Naive thymus-derived CD4-positive, alpha-beta T cell (primary cell): ENCODE measurements at places on chromosomes 4 and X.

DNA sequence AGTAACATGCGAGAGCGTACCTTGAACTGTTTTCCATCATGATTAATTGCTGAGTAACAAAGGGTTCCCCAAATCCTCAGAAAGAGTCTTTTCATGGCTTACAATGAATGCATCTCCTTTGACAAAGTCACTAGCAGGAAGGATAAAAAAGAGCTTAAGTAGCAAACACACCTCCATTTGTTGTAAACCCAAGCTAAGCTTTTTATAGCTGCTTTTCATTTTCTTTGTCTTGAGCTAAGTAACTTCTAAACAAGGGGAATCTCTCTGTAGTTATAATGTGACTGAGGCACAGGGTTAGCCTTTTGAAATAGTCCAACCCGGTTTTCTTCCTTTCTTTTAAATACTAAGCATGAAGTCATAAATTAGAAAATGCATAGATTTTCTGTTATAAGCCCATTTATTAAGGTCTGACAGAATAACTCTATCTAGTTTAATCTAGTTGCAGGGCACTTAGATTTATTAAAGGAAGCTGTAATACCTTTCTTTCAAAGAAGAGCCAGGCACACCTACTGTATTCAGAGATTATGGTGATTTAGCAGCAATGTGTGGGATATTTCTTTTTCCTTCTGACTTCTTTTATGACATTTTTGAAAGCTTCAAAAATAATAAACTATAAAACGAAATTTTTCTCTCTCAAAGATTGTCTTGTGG lies 226.9 kb upstream of the SMIM31 start:
- no peak for DNase-seq

GRCh38 chr4:139532947-139533346 lies 23.1 kb downstream of the SETD7 start:
- no peak for DNase-seq

DNA sequence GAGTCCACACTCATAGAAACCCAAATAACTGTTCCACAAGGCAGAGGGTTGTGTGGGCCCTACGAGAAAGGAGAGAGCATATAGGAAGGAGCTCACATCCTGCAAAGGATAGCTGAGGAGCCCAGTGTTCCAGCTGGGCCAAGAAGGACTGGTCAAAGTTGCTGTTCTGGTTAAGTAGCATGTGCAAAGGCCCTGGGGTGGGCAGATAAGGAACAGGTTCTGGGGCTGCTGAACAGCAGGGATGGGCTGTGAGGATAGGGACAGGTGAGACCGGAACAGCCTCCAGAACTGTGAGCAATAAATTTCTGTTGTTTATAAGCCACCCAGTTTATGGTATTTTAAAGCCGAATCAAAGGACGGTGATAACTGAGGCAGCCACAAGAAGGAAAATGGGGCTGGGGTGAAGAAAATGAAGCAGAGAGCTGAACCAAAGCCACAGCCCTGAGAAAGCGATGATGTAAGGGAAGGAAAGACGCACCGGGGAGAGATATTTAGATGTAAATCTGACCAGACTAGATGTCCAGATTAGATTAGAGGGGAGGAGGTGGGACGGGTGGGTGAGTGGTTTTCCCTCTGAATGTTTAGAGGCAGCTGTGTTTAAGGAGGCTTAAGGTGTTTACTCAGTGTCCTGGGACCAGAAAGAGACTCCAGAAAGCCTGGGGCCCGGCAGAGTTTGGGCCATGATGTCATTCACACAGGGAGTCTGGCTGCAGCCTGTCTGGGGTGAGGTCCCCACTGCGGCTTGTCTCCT lies 180.8 kb upstream of the BCOR start:
- DNase-seq: no peak

- no peak for DNase-seq
These were observed 17.2 kb upstream of the POLA1 start for GRCh38 chrX:24676403-24677024.

- no peak for DNase-seq
These were observed 892.1 kb upstream of the EPHA5 start for GRCh38 chr4:66562276-66562806.

GRCh38 chrX:17605676-17606075 lies 131.6 kb upstream of the SCML1 start:
- DNase-seq: no peak

DNA sequence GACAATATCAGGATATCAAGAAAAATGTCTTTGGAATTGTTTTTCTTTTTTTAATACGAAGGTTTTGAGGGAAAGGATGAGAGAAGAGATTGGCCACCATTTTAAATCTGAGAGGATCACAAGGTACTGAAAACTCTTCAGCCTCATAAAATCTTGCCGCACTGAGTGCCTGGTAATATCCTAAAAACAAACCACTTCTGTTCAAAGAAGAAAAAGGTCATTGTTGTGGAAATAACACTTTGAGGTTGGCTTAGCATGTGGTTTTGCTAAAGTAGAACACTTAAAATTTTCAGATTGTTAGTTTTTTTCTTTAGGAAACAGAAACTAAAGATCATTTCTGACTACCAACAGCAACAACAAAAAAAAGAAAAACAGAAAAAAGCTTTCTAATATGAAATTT lies 1.0 kb upstream of the CLDN22 start:
- no peak for DNase-seq

DNA sequence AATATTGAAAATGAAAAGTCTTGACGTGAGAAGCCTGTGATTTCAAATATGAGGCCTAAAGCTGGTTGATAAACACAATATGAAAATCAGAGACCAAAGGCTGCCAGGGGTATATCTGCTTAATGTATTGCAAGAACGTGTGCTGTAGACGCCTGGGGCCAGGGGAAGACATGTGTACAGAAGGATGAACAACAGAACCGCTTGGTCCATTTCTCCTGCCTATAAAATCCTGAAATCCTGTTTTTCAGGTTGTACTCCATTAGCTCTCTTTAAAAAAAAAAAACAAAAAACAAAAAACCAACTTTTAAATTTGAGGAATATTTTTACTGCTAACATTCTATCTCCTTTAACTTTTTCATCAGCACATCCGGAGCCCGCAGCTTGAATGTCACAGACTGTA lies 109.2 kb downstream of the STOX2 start:
- no peak for DNase-seq

DNA sequence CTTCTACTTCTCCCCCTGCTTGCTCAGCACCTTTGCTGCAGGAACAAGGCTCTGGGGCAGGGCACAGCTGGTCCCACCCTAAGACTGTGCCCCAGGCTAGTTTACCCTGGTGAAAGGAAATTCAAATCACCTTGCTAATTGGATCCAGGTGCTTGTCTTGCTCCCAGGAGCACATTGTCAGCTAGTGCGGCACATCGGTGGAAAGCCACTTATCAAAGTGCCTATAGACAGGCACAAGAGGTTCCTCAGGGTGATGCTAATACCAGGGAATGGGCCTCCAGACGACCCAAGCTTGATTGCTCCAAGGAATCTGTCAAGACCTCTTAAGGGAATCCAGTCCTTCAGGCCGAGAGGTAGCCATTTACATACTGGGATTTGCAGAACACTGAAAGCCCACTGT lies 64.5 kb upstream of the PRPS1 start:
- no peak for DNase-seq

GRCh38 chrX:122119361-122119760 lies 1064.7 kb upstream of the GRIA3 start:
- DNase-seq: no peak

DNA sequence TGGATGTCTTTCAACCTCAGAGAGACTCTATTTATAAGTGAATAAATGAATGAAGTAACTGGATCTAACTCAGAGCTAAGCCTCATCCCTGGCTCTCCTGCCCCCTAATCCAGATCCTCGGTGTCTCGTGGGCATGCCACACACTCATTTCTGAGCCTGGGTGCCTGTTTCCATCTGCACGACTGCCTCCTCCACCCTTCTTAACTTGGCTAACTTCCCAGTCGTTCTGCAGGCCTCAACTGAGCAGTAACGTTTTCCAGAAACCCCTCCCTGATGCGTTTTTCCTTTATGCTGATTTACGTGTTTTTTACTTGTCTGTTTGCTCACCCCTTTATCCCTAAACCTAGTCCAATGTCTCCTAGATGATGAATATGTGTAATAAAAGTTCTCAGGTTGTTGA lies 186.9 kb upstream of the HS3ST1 start:
- no peak for DNase-seq

GRCh38 chr4:81195475-81195874 lies 19.5 kb downstream of the PRKG2 start:
- no peak for DNase-seq

DNA sequence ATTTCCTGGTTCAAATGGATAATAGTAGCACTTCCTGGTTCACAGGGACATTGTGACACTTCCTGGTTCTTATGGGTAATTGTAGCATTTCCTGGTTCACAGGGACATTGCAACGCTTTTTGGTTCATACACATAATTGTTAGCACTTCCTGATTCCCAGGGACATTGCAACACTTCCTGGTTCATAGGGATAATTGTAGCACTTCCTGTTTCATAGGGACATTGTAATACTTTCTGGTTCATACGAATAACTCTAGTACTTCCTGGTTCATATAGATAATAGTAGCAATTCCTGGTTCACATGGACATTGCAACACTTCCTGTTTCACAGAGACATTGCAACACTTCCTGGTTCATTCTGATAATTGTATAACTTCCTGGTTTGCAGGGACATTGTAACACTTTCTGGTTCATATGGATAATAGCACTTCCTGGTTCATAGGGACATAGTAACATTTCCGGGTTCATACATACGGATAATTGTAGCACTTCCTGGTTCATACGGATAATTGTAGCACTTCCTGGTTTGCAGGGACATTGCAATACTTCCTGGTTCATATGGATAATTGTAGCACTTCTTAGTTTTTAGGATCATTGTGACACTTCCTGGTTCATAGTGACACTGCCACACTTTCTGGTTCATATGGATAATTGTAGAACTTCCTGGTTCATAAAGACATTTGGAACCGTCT lies 61.6 kb upstream of the CD99 start:
- DNase-seq: peak; percentile 61

GRCh38 chr4:36172656-36173055 lies 71.7 kb downstream of the ARAP2 start:
- DNase-seq: no peak
